ENCODE measurements at places on chromosomes 16 and 17.

GRCh38 chr16:4769306-4769638 is 2.3 kb upstream of the ZNF500 start:
- no peak for DNase-seq

- no peak for DNase-seq
Measured at GRCh38 chr17:18191967-18192366, 8.3 kb downstream of the ALKBH5 start.

- no peak for DNase-seq
Measured at GRCh38 chr16:84577034-84577803, 40.7 kb downstream of the COTL1 start.

DNA sequence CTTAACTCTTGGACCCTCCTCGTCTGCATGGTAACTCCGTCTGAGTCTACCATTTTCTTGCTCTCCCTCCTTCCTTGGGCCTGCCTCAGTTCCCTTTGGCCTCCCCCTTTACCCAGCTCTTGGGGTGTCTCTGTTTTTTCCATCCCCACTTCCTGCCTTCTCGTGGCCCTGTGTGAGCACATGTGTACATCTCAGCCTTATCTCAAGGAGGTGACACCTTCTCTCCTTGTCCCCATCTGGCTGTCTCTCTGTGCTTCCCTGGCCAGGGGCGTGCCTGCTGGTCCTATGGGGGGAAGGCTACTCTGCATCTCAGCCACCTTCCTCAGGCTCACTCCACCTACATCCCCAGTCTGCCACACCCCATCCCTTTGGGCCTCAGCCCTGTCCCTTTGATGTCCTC is 6.6 kb downstream of the CTF1 start:
- no peak for DNase-seq

DNA sequence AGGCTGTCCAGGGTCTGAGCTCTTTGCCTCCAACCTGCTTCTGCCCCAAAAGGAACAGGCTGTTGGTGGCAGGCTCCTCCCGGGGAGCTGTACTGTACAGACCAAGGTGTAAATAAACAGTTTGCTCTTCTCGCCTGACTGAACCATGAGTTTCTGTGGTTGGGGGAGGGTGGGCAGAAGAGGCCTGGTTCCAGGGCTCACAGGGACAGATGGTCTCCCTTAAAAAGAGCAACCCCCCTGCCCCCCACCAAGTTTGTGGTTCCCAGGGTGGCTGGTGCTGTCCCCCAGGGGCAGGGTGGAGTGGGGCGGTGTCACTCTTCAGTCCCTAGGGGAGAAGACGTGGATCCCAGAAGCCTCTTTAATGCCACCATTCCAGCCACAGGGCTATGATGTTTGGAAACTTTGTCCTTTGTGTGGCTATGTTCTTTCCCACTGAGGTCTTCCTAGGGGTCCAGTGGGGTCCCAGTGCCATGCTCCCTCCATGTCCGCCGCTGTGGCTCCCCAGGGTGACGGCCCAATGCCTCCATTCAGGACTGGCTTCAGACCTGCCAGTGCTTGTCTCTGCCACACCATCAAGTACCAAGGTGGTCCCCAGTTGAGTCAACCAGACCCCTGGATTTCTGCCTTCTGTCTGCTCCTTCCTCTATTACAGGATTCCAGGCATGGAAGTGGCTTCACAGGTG is 146.7 kb downstream of the RAB11FIP4 start:
- DNase-seq = no peak

All from T follicular helper cell (primary cell).